Trophoblast cell (in vitro differentiated cells and primary cell): ENCODE measurements at places on chromosomes 11 and 22.
A peak's percentile ranks its signal among the peaks of the same experiment; 100 is the strongest.

DNA sequence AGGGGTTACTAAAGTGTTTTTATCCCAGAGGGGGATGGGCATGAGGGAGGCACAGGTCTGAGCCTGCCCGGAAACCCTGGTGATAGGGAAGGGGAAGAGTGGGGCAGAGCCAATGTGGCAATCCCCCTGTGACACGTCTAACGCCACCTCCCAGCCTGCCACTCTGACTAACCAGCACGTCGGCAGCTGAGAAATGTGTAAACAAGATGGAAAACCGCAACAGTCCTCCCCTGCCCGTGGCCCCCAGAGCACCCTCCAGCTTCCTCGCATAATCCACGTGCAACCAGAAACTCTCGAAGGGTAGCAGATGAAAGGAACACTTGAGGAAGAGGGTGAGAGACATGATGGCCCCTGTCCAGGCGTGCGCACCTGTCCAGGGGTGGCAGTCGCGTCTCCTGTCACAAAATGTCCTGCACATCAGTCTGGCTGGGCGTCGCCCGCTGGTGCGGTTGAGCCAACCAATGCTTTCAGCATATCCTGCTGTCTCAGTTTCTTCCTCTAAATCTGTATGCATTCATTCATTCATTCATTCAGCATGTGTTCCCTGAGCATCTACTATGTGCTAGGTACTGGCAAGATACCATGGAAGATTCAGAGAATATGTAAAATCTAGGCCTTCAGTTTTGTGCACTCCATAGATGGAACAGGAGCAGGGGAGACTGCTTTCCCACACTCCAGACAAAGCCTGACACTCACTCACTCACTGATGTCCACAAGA lies 4.5 kb downstream of the TMPRSS4 start:
- H3K36me3 ChIP-seq: no peaks in the 10 kb centered on the region
- H3K4me1 ChIP-seq: peaks cover 21% of the 10 kb centered on the region
- DNase-seq: no peak
- no peak overlapping the region for H3K4me3 ChIP-seq
- H3K27me3 ChIP-seq: no peaks in the 10 kb centered on the region

DNA sequence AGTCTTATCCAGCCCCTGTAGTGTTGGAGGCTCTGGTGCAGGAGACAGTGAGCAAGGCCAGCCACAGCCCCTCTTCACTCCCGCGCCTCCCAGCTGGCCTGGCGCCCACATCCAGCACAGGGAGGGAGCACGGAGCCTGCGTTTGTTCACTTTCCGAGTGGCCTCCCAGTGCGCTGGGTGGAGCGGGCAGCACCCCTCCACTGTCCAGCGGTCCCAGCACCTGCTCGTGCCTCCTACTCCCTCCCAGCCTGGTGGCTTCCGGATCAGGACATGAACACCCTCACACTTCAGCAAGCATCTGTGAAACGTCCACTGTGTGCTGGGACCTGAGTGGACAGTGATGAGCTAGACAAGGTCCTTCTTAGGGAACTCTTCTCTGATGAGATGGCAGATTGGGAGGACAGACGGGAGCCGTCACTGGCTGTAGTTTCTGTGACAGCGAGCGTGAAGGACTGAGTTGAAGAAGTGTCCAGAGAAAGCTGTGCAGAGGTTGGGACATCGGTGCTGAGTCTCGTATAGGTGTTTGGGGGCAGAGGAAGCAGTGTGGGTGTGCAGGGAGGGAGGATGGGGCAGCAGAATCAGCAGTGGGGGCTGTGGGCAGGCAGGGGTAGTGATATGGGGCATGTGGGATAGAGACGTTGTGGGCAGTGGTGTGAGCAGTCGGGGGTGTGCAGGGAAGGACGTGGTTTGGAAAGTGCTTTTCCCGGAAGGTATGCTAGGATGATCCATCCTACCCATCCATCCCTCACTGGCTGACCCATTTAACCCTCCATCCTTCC lies 256.8 kb downstream of the TBC1D22A start:
- H3K4me3 ChIP-seq: no peak overlapping the region
- H3K27ac ChIP-seq: no peak overlapping the region
- H3K36me3 ChIP-seq: no peaks in the 10 kb centered on the region

GRCh38 chr22:36377022-36377631 lies 10.6 kb downstream of the MYH9 start:
- H3K36me3 ChIP-seq: peaks cover 15% of the 10 kb centered on the region
- H3K27ac ChIP-seq: no peak overlapping the region
- H3K4me3 ChIP-seq: no peak overlapping the region
- H3K4me1 ChIP-seq: peaks cover 28% of the 10 kb centered on the region

GRCh38 chr22:19331474-19331873 lies 40.0 kb upstream of the CLTCL1 start:
- DNase-seq: no peak
- H3K27me3 ChIP-seq: no peaks in the 10 kb centered on the region
- no peak overlapping the region for H3K27ac ChIP-seq
- H3K4me1 ChIP-seq: no peaks in the 10 kb centered on the region
- H3K4me3 ChIP-seq: no peak overlapping the region
- peaks cover 34% of the 10 kb centered on the region for H3K36me3 ChIP-seq

DNA sequence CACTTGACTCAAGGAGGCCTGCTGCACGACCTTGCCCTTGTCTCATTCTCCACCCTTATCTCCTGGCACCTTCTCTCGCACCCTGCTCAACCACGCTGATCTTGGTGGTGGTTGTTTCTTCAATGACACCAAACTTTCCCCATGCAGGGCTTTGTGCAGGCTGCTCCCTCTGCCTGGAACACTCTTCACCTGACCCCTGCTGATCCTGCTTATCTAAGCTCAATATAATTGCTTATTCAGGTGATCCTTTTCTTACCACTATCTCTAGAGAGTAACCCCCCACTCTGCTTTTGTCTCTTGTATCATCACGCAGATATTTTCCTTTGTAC lies 604.4 kb downstream of the BUD13 start:
- no peak overlapping the region for H3K27ac ChIP-seq
- no peak for DNase-seq
- H3K36me3 ChIP-seq: no peaks in the 10 kb centered on the region
- no peak overlapping the region for H3K4me3 ChIP-seq
- H3K4me1 ChIP-seq: no peaks in the 10 kb centered on the region
- H3K27me3 ChIP-seq: no peaks in the 10 kb centered on the region

- DNase-seq: peak; percentile 26
- H3K27me3 ChIP-seq: no peaks in the 10 kb centered on the region
- H3K4me3 ChIP-seq: peak overlapping the region; percentile 77
- H3K4me1 ChIP-seq: peaks cover 2% of the 10 kb centered on the region
These were observed 16.6 kb upstream of the SPTBN2 start for GRCh38 chr11:66745356-66746235.

DNA sequence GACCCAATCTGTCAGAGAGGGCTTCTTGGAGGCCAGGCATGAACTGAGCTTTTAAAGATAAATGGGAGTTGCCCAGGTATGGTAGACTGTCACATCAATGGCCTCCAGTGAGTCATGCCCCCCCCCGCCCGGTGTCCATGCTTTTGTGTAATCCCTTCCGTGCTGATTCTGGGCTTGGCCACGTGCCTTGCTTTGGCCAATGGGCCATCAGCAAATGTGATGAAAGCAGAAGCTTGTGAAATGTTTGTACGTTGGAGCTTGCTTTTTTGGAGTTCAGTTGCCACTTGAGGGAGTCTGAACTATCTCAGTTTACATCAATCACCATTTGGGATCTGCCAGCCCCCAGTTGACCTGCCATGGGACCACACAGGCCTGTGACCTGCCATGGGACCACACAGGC lies 4.3 kb upstream of the THY1 start:
- H3K4me1 ChIP-seq: peaks cover 38% of the 10 kb centered on the region
- no peak overlapping the region for H3K4me3 ChIP-seq
- H3K27ac ChIP-seq: no peak overlapping the region
- no peaks in the 10 kb centered on the region for H3K27me3 ChIP-seq
- peak; percentile 55 for DNase-seq
- no peaks in the 10 kb centered on the region for H3K36me3 ChIP-seq

DNA sequence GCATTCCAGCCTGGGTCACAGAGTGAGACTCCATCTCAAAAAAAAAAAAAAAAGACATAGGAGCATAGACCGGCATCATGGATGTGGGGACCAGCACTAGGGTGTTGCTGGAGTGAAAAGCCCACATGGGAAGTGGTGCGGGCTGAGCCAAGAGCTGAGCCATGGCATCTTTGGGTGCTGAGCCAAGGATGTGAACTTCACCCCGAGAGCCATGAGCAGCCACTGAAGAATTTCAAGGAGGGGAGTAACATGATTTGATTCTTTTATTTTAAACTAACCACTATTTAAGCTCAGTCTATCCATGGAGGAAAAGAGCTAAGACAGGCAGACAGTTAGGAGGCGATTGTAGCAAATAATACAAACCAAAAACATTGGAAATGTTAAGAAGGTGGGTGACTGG lies 57.4 kb downstream of the AHNAK start:
- no peaks in the 10 kb centered on the region for H3K36me3 ChIP-seq
- no peaks in the 10 kb centered on the region for H3K27me3 ChIP-seq
- no peak for DNase-seq
- no peak overlapping the region for H3K4me3 ChIP-seq
- peaks cover 5% of the 10 kb centered on the region for H3K4me1 ChIP-seq

GRCh38 chr11:15565880-15566279 lies 451.2 kb downstream of the INSC start:
- no peak overlapping the region for H3K27ac ChIP-seq
- H3K4me3 ChIP-seq: no peak overlapping the region
- H3K36me3 ChIP-seq: no peaks in the 10 kb centered on the region
- peaks cover 3% of the 10 kb centered on the region for H3K27me3 ChIP-seq

GRCh38 chr11:56841210-56841810 lies 92.8 kb upstream of the OR9G4 start:
- H3K27me3 ChIP-seq: no peaks in the 10 kb centered on the region
- peak; percentile 73 for DNase-seq
- no peaks in the 10 kb centered on the region for H3K36me3 ChIP-seq
- no peaks in the 10 kb centered on the region for H3K4me1 ChIP-seq
- no peak overlapping the region for H3K27ac ChIP-seq

GRCh38 chr22:37173709-37174108 lies 14.3 kb downstream of the C1QTNF6 start:
- no peaks in the 10 kb centered on the region for H3K36me3 ChIP-seq
- no peak overlapping the region for H3K27ac ChIP-seq
- peaks cover 26% of the 10 kb centered on the region for H3K4me1 ChIP-seq
- H3K27me3 ChIP-seq: no peaks in the 10 kb centered on the region

- H3K4me1 ChIP-seq: peaks cover 6% of the 10 kb centered on the region
- peak; percentile 66 for DNase-seq
- H3K36me3 ChIP-seq: peaks cover 11% of the 10 kb centered on the region
- no peaks in the 10 kb centered on the region for H3K27me3 ChIP-seq
- no peak overlapping the region for H3K4me3 ChIP-seq
These were observed 77.7 kb downstream of the MORC2 start for GRCh38 chr22:30890686-30891442.

DNA sequence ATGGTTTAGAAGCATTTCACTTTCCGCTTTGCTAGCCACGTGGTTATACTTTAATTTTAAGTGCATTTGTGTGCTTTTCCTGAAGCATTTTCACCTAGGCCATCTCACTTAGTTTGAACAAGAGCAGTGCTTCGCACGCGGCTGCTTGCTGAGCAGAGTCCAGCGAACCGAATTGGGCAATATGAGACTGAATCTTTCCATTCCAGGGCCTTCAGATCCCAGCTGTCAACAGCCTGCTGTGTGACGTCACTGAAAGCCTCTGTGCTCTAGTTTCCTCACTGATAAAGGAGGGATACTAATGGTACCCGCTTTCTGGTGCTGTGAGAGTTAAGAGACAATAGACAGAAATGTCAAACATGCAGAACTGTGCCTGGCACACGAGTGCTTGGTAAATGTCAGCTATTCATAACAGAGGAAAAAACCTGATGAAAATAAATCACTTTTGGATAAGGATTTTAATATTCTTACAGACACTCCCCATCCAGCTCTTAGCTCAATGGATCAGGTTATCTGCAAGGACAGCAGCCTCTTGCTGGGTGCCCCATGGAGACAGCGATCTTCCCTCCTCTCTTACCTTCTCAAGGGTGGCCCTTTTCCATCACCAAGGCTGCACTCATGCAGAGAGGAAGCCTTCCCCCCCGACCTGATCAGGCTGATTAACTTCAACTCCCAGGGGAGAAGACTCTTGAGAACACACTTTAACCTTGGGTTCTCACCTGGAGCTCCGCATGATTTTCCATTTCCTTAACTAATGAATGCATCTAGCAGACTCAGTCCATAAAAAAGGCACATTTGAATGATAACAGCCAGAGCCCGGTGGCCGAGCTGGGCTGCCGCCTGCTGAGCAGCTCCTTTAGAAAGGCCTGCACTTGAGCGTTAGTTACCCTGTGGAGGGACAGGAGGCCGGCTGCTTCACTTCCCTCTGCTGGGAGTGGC lies 3.5 kb upstream of the GLB1L3 start:
- no peak overlapping the region for H3K4me3 ChIP-seq
- no peak overlapping the region for H3K27ac ChIP-seq
- peak; percentile 82 for DNase-seq
- H3K36me3 ChIP-seq: no peaks in the 10 kb centered on the region
- H3K27me3 ChIP-seq: peaks cover 28% of the 10 kb centered on the region
- H3K4me1 ChIP-seq: peaks cover 5% of the 10 kb centered on the region

- DNase-seq: no peak
- no peaks in the 10 kb centered on the region for H3K4me1 ChIP-seq
- H3K27me3 ChIP-seq: no peaks in the 10 kb centered on the region
- no peak overlapping the region for H3K4me3 ChIP-seq
- no peaks in the 10 kb centered on the region for H3K36me3 ChIP-seq
These were observed 33.3 kb upstream of the ZC3H12C start for GRCh38 chr11:110059706-110060463.

DNA sequence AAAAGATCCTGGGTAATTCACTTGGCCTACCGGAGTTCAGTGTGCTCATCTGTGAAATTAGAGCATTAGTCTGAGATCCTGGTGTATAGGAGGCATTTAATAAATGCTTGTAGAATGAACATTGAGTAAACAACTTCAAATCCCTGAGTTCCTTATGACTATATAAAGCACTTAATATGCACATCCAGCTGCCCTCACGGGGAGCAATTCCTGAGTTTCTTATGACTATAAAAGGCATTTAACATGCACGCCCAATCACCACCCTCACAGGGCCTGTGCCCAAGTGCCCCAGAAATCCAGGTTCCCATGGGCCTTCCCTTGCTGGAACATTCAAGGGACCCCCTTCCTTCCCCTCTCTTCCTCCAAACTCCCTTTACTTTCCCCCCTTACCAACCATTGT lies 13.6 kb downstream of the DRD2 start:
- no peak overlapping the region for H3K4me3 ChIP-seq
- no peaks in the 10 kb centered on the region for H3K27me3 ChIP-seq
- peaks cover 4% of the 10 kb centered on the region for H3K4me1 ChIP-seq
- H3K27ac ChIP-seq: no peak overlapping the region

- no peaks in the 10 kb centered on the region for H3K27me3 ChIP-seq
- H3K4me1 ChIP-seq: peaks cover 22% of the 10 kb centered on the region
- H3K27ac ChIP-seq: no peak overlapping the region
- no peaks in the 10 kb centered on the region for H3K36me3 ChIP-seq
- no peak overlapping the region for H3K4me3 ChIP-seq
These were observed 4.3 kb downstream of the PIK3IP1 start for GRCh38 chr22:31287818-31288495.

DNA sequence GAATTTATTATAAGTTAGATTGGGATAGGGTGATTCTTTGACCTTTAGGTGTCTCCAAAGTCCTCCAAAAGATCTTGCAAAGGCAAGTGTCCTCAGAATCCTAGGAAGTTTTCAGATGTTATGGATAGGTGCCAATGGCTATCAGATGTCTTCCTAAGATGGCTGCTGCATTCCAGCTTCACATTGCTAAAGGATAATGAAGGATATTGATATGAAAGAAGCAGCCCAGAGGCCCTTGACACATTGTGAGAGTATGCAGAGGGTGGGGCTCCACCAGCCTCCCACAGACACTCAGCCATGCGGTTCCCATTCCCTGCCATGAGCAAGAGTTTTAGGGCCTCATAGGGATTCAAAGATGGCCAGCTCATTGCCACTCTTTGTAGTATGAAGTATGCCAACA lies 22.3 kb upstream of the GLYATL2 start:
- H3K4me3 ChIP-seq: no peak overlapping the region
- H3K4me1 ChIP-seq: no peaks in the 10 kb centered on the region
- H3K27ac ChIP-seq: no peak overlapping the region
- no peak for DNase-seq
